ENCODE measurements at places on chromosomes 12 and 14. TPM values are rescaled to one million over a fixed set of nuclear protein-coding genes. Genes with fewer than 3 reads are reported as not detected.

Gene NKX2-8
- not detected for total RNA-seq

GRCh38 chr14:104582005-104582404 is 2.4 kb downstream of the C14orf180 start:
- H3K27me3 ChIP-seq: peaks cover 20% of the 10 kb centered on the region
- H3K4me3 ChIP-seq: no peak overlapping the region
- H3K4me1 ChIP-seq: no peaks in the 10 kb centered on the region

- H3K4me1 ChIP-seq: peaks cover 9% of the 10 kb centered on the region
- peaks cover 6% of the 10 kb centered on the region for H3K36me3 ChIP-seq
- H3K27ac ChIP-seq: peak overlapping the region; percentile 58
- no peaks in the 10 kb centered on the region for H3K27me3 ChIP-seq
- no peak overlapping the region for H3K4me3 ChIP-seq
These were observed 155.6 kb upstream of the TMCC3 start for GRCh38 chr12:94805749-94806529.

- no peaks in the 10 kb centered on the region for H3K27me3 ChIP-seq
- H3K27ac ChIP-seq: peak overlapping the region; percentile 51
- H3K4me1 ChIP-seq: peaks cover 47% of the 10 kb centered on the region
- H3K36me3 ChIP-seq: peaks cover 33% of the 10 kb centered on the region
- H3K4me3 ChIP-seq: no peak overlapping the region
- DNase-seq: no peak
These were observed 21.2 kb downstream of the APPL2 start for GRCh38 chr12:105214670-105215375.

GRCh38 chr14:101879529-101880336 is 84.6 kb upstream of the DYNC1H1 start:
- peak overlapping the region; percentile 54 for H3K27ac ChIP-seq
- peaks cover 10% of the 10 kb centered on the region for H3K36me3 ChIP-seq

Gene PLCZ1
- not detected for total RNA-seq

GRCh38 chr12:84362552-84362897 is 550.1 kb downstream of the SLC6A15 start:
- DNase-seq: peak; percentile 83
- H3K36me3 ChIP-seq: no peaks in the 10 kb centered on the region
- H3K27me3 ChIP-seq: no peaks in the 10 kb centered on the region
- H3K4me3 ChIP-seq: no peak overlapping the region
- no peaks in the 10 kb centered on the region for H3K4me1 ChIP-seq

GRCh38 chr12:88998421-88998820 is 353.9 kb downstream of the DUSP6 start:
- no peaks in the 10 kb centered on the region for H3K36me3 ChIP-seq
- H3K27me3 ChIP-seq: no peaks in the 10 kb centered on the region
- DNase-seq: no peak

DNA sequence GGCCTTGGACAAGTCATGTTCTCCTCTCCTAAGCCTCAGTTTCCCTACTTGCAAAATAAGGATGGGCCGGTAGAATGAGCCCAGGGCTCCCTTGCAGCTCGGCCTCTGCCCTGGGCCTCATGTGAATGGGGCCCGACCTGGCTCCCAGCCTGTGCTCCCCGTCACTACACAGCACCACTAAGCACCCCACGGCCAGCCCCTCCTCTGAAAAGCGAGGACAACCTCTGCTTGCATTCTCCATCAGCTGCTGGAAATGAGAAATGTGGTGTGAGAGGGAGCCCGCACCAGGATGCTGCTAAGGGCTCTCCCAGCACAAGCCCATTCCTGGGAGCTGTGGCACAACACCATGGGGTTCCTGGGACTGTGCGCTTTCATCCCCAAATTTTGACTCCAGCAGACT is 10.2 kb downstream of the SLC25A47 start:
- DNase-seq: peak; percentile 54
- no peak overlapping the region for H3K27ac ChIP-seq
- no peaks in the 10 kb centered on the region for H3K27me3 ChIP-seq

Gene DEGS2
- total RNA-seq: 0.17 TPM

GRCh38 chr14:21026274-21026987 is 1.6 kb upstream of the NDRG2 start:
- H3K36me3 ChIP-seq: no peaks in the 10 kb centered on the region
- no peak overlapping the region for H3K27ac ChIP-seq
- peaks cover 12% of the 10 kb centered on the region for H3K27me3 ChIP-seq
- H3K4me1 ChIP-seq: peaks cover 10% of the 10 kb centered on the region
